NCI-H1694 (cell line): ENCODE measurements at places on chromosomes 3 and 15.
A peak's percentile ranks its signal among the peaks of the same experiment; 100 is the strongest.

- no peak for DNase-seq
These were observed 36.0 kb downstream of the MORC1 start for GRCh38 chr3:109081746-109082510.

DNA sequence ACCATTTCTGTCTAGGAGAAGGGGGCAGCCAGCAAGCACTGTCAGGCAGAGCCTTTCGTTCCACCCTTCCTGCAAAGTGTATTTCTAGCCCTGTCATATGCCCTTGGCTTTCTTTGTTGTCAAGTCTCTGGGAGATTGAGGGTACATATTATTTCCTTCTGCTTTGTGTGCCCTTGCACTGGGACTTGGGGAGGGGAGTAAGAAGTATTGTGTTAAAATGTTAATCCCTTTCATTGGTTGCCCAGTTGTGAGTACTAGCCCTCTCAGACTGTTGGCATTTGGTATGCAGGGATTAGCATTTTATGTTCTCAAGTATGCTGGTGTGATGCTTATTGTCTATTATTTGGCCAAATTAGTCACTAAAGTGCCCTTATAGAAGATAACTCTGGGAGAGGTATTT lies 63.9 kb downstream of the RBM6 start:
- no peak for DNase-seq

DNA sequence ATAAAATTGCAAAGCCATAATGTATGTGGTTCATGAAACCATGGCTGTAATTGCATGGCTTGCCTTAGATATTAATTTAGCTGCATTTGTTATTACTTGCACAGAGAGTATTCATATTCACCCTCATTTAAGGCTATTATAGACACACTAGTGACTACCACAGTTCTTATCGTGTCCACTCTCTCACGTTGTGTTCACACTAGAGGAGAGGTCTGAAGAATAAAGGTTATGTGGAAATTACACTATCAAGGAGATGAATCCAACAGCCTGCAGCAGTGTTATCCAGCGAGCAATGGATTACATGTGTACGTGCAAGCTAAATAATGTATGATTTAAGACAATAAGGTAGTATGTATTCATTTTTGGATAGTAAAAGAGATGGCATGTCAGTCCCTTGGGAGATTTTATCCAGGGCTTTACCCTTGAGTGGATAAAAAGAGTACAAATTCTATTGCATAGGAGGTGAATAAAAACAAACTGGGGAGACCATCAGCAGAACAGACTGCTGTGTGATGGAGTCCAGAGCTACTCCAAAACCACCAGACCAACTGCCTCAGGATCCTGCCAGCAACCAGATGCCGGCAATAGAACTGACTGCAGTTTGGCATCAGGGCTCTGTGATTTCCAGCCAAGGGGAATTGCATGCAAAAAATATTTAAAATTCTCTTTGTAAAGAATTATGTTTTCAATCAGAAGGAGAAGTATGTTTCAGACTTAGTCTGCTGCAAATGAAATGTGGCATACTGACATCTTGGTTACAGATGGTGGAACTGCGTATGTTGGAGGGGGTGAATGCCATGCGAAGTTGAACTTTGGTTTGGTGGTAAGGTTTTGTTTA lies 146.6 kb downstream of the RBMS3 start:
- no peak for DNase-seq

DNA sequence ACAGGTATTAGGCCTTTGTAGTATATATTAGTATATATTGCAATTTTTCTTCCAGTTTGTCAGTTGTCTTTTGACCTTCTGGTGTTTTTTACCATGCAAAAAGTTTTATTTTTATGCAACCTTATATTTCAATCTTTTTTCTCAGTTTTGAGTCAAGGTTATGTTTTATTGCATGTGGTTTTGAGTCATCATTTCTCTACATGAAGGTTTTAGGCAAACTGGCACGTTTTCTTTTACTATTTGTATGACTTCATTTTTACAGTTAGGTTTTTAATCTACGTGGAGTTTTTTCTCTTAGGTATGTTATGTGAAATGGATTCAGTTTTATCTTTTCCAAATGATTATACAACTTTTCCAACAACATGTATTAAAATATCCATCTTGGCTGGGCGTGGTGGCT lies 36.8 kb upstream of the TCAIM start:
- no peak for DNase-seq

GRCh38 chr3:182005701-182006100 lies 294.0 kb downstream of the SOX2 start:
- DNase-seq: no peak

DNA sequence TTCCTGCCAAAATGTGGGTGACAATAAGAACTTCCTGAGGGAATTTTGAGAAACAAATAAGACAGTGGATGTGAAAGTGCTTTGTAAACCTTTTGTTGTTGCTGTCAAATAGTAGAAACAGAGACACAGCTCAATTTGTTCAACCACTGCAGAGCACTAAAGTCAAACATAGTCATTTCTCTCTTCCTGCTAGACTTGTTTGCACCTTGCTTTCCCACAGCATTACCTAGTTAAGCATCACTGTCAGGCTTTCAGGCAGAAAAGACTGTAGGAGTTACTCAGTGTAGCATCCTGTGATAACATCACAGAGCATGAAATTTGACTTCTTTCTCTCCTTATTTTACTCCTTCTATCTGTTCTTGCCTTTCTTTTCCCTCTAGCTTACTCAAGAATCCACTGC lies 27.1 kb downstream of the SLC12A1 start:
- no peak for DNase-seq

DNA sequence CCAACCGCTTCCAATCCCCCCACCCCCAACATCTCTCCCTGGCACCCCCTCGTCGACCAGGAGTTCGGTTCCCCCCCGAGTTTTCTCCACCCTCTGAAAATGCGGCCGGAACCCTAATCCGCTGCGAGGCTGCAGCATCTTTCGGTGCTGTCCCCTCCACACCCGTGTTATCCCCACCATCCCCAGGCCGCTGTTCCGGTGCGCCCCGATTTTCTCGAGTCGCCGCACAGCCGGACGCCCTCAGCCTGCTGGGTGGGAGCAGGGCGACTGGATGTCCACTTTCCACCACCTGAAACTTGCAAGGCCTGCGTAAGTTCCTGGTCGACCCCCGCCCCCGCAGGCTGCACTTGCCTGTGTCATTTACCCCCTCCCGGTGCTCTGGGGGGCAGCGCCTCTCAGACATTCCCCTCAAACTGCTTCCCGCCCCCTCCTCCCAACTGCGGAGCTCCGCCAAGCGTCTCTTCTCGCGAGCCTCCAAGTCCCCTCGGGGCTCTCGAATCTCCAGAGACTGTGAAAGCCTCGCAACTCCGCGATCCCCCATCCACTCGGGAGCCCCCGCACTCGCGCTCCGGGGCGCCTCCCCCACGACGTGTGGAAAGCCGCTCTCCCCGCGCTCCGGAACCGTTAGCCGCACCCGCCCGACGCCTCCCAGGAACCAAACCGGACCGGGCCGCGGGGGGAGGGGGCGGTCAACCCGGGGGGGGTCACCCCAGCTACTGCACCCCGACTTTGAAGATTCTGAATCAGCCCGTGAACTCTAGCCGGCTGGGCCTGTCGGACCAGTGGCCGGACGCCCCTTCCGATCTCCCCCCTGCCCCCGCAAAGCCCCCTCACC lies 566 bp downstream of the ETV5 start:
- DNase-seq: peak; percentile 60
